Activated CD4-positive, alpha-beta T cell treated with anti-CD3 and anti-CD28 coated beads, Interleukin-2, amount 50 U/mL, for 1 hour (primary cell): ENCODE measurements at places on chromosomes 2 and 18.

GRCh38 chr2:151840216-151841046 is 12.2 kb upstream of the ARL5A start:
- no peak for DNase-seq

GRCh38 chr2:215707608-215708007 is 271.7 kb upstream of the FN1 start:
- DNase-seq: no peak

DNA sequence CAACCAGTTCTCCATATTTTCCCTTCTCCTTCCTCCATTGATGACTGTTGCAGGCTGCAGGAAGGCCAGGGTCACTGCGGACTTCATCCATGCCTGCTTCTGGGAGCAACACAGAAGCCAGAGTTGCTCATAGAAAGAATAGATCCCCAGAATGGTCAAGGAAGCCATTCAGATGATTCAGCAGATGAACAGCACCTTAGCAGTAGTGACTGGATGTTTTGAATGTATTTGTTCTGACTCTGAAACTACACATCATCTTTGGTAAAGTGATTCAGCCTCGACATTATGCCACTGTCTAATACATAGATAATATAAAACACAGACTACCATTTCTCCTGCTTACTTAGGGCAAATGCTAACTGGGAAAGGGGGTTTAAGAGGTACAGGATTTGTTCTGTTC is 411.6 kb downstream of the RND3 start:
- no peak for DNase-seq

DNA sequence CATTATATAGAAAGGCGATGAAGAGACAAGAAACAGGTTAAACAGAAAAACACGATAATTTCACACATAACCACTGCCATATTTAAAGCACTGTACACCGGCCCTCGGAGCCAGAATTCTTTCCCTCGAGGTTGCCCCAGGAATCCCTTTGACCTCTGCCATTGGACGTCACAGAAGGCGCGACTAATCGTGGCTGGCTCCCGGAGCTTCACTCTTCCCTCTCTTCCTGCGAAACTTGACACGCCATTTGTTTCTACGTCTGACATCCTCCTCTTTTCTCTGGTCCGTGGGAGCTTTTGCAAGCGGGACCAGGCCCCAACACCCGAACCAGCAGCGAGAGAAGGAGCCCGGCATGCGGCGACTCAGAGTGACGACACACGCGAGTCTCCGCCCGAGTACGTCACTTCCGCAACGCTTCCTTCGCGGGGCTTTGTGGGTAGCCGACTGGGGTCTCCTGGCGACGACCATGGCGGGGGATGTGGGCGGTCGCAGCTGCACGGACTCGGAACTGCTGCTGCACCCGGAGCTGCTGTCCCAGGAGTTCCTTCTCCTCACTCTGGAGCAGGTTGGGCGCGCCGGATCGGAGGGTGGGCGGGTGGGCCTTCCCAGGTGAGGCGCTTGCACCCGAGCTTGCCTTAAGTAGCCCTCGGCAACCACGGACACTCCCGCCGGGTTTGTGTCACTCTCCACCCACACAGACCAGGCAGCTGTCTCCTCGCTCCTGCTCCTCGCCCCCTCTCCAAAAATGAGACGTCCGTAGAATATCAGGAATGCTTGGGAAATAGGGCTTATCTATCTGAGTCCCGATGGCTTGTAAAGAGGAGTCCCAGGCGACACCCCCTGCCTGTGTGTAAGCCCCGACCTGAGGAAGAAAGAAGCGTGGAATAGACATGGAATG is at the start of gene C2orf49:
Gene C2orf49, plus strand, starts transcription at position 419 of the 898 bp plus-strand sequence. Its CDS starts 48 bp downstream, at position 467.
- peak; percentile 86 for DNase-seq

- no peak for DNase-seq
Measured at GRCh38 chr2:219460424-219460926, 25.8 kb downstream of the SPEG start.

- no peak for DNase-seq
Measured at GRCh38 chr18:12006488-12006840, 25.2 kb downstream of the IMPA2 start.

DNA sequence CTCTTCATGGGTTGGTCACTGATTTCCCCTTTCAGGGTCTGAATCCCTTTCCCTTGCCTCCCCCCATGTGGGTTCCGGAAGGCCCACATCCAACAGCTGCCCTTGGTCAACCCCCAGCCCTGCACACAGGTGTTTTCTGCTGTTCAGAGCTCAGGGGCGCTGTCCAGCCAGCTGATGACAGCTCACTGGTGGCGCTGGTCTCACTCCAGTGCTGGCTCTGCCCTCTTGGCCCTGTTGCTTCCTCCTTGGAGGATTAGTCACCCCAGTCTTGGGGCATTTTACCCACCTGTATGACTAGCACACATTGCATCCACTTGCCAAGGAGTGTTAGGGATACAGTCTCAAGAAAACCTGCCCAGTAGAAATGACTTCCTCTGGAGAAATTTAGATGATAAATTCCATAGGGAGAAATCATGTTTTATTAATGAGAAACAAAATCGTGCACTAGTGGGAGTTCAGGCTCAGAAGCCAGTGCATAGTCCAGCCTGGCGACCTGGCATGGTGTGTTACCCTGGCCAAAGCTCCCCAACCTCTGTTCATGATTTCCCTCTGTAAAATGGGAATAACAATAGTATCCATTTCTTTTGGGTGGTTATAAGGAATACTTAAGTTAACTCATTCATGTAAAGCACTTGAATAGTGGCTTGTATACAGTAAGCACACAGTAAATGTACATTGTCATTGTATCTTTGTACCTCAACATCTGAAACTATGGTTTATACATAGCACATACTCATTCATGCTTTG is 21.6 kb downstream of the CRIM1 start:
- no peak for DNase-seq

GRCh38 chr2:239518286-239519088 is 117.7 kb upstream of the HDAC4 start:
- DNase-seq: no peak

DNA sequence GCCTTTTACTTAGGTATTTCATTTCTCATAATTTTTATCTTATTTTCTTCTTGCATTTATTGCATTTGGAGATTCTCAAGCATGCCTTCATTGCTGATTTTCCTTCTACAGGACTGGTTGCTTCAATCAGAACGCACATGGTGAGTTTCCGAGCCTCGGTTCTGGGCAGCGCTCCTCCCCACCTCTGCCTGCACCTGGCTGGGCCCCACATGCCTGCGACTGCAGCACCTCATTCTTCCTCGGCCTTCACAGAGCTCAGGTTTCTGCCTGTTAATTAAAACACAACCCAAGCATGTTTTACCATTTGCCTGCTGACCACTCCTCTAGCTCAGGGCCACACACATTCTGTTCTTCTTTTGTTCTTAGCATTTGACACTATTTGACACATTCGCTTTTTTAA is 398.8 kb downstream of the GALR1 start:
- no peak for DNase-seq

GRCh38 chr18:4762330-4762729 is 307.2 kb upstream of the DLGAP1 start:
- no peak for DNase-seq

DNA sequence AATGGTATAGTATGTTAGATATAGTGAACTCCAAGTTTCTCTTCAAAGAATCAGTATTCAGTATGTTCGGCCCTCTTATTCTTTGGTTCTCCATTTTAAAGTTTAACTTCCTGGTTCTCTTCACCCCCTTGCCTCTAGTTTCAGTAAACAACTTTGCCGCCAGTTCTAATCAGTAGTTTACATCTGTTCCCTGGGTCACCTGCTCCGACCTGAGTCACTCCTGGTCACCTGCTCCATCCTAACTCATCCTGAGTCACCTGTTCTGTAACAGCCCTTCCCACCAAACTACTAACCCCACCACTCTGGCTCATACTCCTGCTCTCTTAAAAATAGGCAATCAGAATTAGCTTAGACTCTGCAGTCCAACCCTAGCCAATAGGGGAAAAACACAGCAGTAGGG is 23.7 kb upstream of the TEX51 start:
- no peak for DNase-seq

DNA sequence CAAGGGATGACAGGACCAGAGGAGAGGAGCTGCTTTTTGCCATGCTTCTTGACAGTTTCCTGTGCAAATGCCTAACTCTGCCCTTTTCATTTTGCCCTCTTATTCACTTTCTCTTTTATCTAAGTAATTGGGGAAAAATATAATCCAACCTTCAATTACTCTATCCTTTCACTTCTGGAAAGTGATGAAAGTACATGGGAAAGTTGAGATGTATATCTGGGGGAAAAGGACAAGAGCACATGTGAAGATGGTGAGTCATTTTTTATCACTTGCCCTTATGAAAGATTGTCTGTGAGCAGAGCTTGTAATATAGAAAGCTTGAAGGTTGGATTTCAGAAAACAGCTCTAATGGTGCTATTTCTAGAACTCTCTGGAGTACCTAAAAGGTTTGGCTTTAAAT is 1070.7 kb downstream of the CNTNAP5 start:
- DNase-seq: no peak

DNA sequence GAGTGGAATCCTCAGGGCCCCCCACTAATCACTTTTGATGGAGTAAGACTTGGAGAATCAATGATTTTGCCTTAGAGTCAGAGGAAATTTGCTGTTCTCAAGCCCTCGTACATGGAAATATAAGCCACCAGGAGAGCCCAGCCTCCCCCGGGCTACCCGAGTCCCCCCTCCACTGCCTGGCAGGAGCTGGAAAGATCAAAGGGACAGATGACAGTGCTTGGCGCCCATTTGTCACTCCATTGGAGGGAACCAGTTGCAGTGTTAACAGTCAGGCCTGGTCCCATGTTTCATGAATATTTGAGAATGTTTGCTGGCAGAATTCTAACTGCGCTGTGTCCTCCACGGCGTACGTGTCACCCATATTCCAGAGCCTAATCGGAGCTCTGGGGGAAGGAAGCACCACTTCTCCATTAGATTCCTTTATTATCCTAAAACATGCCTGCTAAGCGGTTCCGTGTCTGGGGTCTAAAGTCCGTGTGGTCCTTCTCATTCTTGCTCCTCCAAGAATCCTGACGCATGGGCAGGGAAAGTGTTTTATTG is 202.4 kb downstream of the KLHL29 start:
- DNase-seq: no peak

- DNase-seq: no peak
Measured at GRCh38 chr18:45251236-45251635, 364.0 kb upstream of the SLC14A2 start.

DNA sequence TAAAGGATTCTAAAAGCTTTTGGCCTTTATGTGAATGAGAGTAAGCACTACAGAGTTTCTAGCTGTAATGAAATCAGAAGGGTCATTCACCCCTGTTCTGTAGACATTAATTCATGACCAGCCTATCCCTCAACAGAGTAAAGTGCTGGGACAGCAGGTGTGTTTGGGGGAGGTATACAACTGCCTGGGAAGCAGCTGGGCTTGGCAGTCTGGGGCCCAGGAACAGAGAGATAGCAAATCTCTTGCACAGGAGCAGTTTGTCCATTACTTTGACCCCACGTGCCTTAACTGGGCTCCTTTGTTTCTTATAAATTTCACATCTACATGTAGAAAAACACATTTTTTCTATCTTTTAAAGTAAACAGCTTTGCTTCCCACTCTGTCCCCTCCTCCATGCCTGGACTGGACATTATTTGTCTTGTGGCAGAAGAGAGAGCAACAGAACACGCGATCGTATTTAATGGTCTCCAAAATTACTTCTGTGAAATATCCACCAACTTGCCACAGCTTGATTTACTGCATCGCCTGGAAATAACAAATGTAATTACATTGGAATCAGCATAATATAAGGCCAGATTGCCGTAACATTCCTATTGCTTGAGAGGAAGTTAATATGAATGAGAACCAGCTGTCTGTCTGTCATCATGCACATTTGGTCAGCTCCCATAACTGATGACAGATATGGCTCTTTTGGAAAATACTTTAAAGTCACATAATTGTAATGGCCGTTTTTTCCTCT is 263.8 kb downstream of the RBM43 start:
- no peak for DNase-seq

GRCh38 chr2:157898591-157898996 is 22.5 kb upstream of the ACVR1 start:
- peak; percentile 48 for DNase-seq

DNA sequence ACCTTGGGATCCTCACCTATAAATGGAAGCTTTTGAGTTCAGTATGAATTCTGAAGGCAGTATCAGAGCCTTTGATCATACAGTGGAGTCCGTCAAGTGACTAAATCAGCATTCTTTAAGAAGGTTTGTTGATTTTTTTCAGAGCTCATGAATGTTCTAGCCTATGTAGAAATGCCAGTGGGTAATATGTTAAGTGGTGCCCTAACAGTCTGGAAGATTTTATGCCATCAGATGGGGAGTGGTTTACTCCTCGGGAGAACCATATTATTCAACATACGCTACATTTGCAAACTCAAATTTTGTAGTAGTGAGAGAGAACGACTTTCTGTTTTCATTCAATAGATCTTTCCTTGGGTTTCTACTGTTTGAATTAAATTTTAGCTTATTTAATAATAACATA is 225.0 kb upstream of the ACVR2A start:
- no peak for DNase-seq

DNA sequence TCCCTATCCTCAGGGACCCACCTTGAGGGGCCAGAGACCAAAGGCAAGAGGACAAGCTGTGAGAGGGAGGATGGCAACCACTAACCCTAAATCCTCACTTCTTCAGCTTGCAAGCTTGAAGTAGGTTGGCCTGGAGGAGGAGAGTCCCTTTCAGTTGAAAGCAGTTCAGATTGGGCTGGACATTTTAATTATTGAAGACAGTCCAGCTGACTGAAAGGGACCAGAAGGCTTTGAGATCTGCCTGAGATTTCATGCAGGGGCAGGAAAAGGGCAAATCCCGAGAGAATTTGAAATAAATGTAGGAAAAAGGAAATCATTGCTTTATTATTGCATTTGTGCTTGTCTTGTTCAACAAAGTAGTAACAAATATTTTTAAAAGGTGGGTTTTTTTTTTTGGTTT is 118.9 kb upstream of the STON1 start:
- DNase-seq: no peak

- no peak for DNase-seq
Measured at GRCh38 chr2:179454443-179455171, 190.0 kb upstream of the SESTD1 start.

DNA sequence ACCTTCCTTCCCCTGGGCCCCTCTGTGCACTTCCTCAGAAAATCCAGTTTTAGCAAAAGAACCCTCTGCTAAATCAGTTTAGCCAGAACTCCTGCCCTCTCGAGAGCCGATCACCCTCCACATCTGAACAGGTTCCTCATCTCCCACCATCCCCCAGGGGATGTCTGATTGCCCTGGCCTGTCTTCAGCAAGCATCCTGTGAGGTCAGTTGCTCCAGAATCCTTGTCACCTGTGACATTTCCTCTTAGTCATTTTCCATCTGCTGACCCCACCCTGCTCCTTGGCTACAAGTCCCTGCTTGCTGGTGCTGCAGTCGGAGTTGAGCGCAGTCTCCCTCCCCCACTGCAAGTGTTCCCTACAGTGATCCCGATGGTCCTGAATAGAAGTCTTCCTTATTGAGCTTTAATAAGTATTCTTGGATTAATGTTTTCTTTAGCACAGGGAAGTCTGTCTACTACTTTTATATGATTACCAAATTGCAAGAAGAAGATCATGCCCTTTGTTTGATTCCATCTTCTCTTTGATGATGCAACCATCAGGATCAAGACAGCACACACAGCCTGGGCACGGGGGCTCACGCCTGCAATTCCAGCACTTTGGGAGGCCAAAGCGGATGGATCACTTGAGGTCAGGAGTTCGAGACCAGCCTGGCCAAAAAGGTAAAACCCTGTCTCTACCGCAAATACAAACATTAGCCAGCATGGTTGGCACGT is 30.9 kb upstream of the UBE2F start:
- no peak for DNase-seq
